GM23248 (cell line): ENCODE measurements at places on chromosomes 7 and 10. TPM values are rescaled to one million over a fixed set of nuclear protein-coding genes. Genes with fewer than 3 reads are reported as not detected.
A peak's percentile ranks its signal among the peaks of the same experiment; 100 is the strongest.

The GRID2IP gene
- not detected in 2 replicates for polyA plus RNA-seq

The ITIH5 gene
- polyA plus RNA-seq: 0.13 TPM in 1 of 2 replicates, not detected in the other

The CDH23 gene
- polyA plus RNA-seq: 0.08 and 0.09 TPM in 2 replicates

The OPN4 gene
- not detected in 2 replicates for polyA plus RNA-seq

The SRPK2 gene
- 53.1 and 55.2 TPM in 2 replicates for polyA plus RNA-seq

The EN2 gene
- polyA plus RNA-seq: not detected in 2 replicates

The GRM8 gene
- polyA plus RNA-seq: not detected in 2 replicates

The PKD2L1 gene
- not detected in 2 replicates for polyA plus RNA-seq

The ARHGEF35 gene
- 4.5 and 5.8 TPM in 2 replicates for polyA plus RNA-seq

- no peak overlapping the region for H3K4me3 ChIP-seq
- no peak overlapping the region for H3K27ac ChIP-seq
- no peaks in the 10 kb centered on the region for H3K36me3 ChIP-seq
- H3K27me3 ChIP-seq: peaks cover 4% of the 10 kb centered on the region; the same call in 1 of the 2 replicates
- H3K4me1 ChIP-seq: no peaks in the 10 kb centered on the region
Measured at GRCh38 chr10:127522298-127522697, 26.8 kb upstream of the NPS start.

DNA sequence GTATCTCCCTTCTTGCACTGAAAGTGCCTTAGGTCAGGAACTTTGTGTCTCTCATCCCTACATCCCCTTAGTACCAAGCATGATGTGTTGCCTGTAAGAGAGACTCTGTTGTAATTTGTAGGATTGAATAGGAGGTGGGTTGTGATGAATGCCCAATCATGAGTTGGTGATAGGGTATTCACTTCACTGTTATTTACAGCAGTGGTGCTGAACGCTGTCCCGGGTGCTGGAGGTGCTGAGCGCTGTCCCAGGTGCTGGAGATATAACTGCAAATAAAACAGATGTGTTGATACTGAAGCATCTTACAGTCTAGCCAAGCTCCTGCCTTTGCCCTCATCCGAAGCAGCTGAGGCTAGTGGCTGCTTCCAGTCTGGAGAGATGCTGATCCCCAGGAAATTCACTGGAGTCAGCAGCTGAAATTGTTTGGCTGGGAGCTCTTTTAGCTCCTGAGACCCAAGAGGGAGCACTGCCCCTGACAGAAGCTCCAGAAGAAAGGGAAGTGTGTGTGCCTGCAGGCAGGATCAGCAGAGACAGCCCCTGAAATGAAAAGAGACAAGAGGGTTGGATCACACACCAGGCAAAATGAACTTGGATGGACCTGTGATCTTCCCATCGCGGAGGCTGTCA is 183.4 kb downstream of the SORCS3 start:
- H3K27ac ChIP-seq: no peak overlapping the region
- H3K36me3 ChIP-seq: no peaks in the 10 kb centered on the region
- H3K4me1 ChIP-seq: no peaks in the 10 kb centered on the region
- H3K27me3 ChIP-seq: no peaks in the 10 kb centered on the region

DNA sequence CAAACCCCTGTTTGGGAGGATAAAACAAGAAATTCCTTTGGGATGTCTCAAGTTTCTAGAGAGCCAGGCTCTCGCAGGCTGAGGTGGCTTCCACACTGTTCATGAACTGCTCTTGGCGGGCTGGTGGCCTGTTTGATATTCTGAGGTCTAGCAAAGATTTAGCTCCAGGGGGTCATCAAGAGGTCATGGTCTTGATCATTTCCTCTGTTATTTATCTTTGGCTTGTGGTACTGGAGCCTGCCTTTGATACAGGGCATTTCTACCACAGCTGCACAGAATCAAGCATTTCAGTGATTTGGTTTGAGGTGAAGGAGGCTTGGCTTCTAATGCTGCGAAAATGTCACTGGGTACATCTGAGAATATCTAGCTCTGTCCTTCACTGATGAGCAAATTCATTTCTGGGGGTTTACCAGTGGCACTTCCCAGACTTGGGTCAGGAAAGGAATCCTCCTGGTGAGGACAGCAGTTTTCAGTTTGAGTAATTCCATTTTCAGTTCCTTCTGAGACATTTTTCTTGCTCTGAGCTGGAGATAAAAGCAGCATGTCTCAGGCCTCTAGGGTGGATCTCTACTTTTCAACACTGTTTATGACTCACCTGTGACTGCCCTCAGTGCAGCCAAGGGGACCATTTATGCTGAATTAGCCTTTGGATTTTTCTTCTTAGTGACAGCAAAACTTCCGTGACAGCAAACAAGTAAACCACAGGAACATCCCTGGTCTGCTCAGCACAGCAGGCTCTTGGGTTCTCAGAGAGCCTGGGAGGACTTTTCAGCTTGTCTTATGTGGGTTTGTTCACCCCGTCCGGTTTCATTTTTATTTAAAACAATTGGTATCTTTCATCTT is 312.0 kb downstream of the RNLS start:
- peaks cover 36% of the 10 kb centered on the region for H3K4me1 ChIP-seq
- peak; percentile 85 for DNase-seq
- H3K36me3 ChIP-seq: no peaks in the 10 kb centered on the region

- no peaks in the 10 kb centered on the region for H3K27me3 ChIP-seq
- H3K4me1 ChIP-seq: no peaks in the 10 kb centered on the region
- H3K4me3 ChIP-seq: no peak overlapping the region
- DNase-seq: no peak
Measured at GRCh38 chr7:2715341-2716231, 27.6 kb downstream of the AMZ1 start.

- peak overlapping the region; percentile 47 for H3K4me3 ChIP-seq
- peaks cover 29% of the 10 kb centered on the region for H3K4me1 ChIP-seq
- no peaks in the 10 kb centered on the region for H3K27me3 ChIP-seq
- no peaks in the 10 kb centered on the region for H3K36me3 ChIP-seq
Measured at GRCh38 chr7:55476852-55477780, 95.2 kb downstream of the VOPP1 start.

- no peak for DNase-seq
- H3K27me3 ChIP-seq: no peaks in the 10 kb centered on the region; the same call in 1 of the 2 replicates
- no peak overlapping the region for H3K27ac ChIP-seq
- no peaks in the 10 kb centered on the region for H3K4me1 ChIP-seq
- H3K4me3 ChIP-seq: no peak overlapping the region
Measured at GRCh38 chr10:132110111-132110521, 44.4 kb downstream of the JAKMIP3 start.

DNA sequence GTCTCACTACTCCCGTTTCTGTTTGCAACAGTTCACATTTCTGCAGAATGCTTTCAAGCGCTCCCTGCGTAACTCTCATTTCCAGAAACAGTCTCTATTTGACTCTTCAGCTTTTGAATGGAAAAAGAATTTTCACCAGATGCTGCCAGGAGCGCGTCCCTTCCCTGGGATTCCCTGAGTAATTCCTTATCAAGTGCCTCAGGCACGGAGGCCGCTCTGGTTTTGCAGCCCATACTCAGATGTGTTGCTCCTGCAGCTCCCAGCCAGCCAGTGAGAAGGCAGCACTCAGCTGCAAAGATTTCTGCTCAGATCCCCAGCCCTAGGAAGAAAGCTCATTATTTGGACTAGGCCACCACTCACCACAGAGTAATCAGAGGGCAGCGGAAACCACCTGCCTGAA is 161.1 kb upstream of the CHST15 start:
- no peak overlapping the region for H3K27ac ChIP-seq
- no peaks in the 10 kb centered on the region for H3K4me1 ChIP-seq
- 0 out of 2 replicates have a peak, but pooled peaks cover 5% of the 10 kb centered on the region for H3K27me3 ChIP-seq
- H3K36me3 ChIP-seq: no peaks in the 10 kb centered on the region
- DNase-seq: no peak

DNA sequence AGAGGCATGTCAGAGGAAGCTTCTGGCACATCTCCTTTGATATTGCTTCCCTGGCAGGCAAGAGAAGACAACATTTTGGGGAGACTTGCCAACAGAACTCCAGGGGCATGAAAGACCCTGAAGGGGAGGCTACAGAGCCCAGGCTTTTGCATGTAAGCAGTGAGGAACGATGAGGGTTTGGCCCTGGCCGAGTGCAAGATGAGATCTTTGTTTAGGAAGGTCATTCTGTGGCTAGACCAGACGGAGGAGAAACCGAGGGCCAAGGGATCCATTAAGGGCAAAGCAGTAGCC is 3.8 kb downstream of the SVIL start:
- H3K4me3 ChIP-seq: no peak overlapping the region
- H3K27me3 ChIP-seq: no peaks in the 10 kb centered on the region
- DNase-seq: no peak

DNA sequence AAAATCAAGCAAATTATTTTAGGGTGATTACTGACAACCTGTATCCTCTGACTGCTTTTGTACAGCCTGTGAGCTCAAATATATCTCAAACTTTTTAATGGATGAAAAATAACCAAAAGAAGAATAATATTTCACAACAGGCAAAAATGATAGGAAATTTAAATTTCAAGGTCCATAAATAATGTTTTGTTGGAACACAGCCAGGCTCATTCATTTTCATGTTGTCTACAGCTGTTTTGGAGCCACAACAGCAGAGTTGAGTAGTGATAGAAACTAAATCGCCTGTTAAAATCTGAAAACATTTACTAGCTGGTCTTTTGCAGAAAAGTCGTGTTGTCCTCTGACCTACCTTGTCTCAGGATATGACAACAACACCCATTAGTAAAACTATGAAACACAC is 75.9 kb downstream of the GLI3 start:
- H3K4me3 ChIP-seq: no peak overlapping the region
- H3K27me3 ChIP-seq: no peaks in the 10 kb centered on the region
- 0 out of 2 replicates have a peak overlapping the region, but pooled peaks have one; percentile 23 for H3K27ac ChIP-seq
- peaks cover 25% of the 10 kb centered on the region for H3K4me1 ChIP-seq
- no peaks in the 10 kb centered on the region for H3K36me3 ChIP-seq
- DNase-seq: no peak

GRCh38 chr10:97015240-97015639 is 170.5 kb downstream of the SLIT1 start:
- H3K27me3 ChIP-seq: peaks cover 3% of the 10 kb centered on the region
- no peaks in the 10 kb centered on the region for H3K4me1 ChIP-seq
- H3K4me3 ChIP-seq: no peak overlapping the region
- no peak overlapping the region for H3K27ac ChIP-seq
- H3K36me3 ChIP-seq: no peaks in the 10 kb centered on the region
- DNase-seq: no peak

DNA sequence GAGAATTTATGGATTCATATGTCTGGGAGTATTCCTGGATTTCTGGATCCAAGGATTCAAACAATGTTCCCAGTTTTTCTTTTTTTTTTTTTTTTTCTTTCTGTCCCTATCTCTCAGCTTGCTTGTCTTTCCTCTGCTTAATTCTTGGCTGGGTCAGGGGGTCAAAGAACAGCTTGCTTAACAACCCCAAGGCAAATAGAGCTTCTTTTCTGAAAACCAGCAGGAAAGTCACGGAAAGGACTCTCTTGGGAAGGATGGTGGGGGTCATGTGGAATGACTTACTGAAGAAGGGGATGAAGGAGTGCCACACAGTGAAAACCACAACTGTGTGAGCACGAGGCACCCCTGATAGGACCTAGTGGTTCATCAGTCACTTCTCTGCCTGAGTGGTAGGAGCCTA is 36.1 kb downstream of the GRK5 start:
- H3K36me3 ChIP-seq: no peaks in the 10 kb centered on the region
- peaks cover 16% of the 10 kb centered on the region for H3K4me1 ChIP-seq
- no peak for DNase-seq
- H3K4me3 ChIP-seq: no peak overlapping the region

- H3K4me1 ChIP-seq: peaks cover 37% of the 10 kb centered on the region
- H3K27me3 ChIP-seq: no peaks in the 10 kb centered on the region
- H3K27ac ChIP-seq: peak overlapping the region; percentile 67
- H3K36me3 ChIP-seq: no peaks in the 10 kb centered on the region
Measured at GRCh38 chr7:21944616-21945453, 864 bp downstream of the CDCA7L start.

GRCh38 chr10:127833804-127834203 is 58.9 kb downstream of the CLRN3 start:
- DNase-seq: no peak
- H3K36me3 ChIP-seq: no peaks in the 10 kb centered on the region
- peaks cover 33% of the 10 kb centered on the region for H3K27me3 ChIP-seq
- H3K27ac ChIP-seq: no peak overlapping the region

- H3K4me1 ChIP-seq: peaks cover 5% of the 10 kb centered on the region; the same call in 1 of the 2 replicates
- peaks cover 19% of the 10 kb centered on the region for H3K27me3 ChIP-seq
Measured at GRCh38 chr10:28628184-28628893, 49.0 kb upstream of the BAMBI start.

DNA sequence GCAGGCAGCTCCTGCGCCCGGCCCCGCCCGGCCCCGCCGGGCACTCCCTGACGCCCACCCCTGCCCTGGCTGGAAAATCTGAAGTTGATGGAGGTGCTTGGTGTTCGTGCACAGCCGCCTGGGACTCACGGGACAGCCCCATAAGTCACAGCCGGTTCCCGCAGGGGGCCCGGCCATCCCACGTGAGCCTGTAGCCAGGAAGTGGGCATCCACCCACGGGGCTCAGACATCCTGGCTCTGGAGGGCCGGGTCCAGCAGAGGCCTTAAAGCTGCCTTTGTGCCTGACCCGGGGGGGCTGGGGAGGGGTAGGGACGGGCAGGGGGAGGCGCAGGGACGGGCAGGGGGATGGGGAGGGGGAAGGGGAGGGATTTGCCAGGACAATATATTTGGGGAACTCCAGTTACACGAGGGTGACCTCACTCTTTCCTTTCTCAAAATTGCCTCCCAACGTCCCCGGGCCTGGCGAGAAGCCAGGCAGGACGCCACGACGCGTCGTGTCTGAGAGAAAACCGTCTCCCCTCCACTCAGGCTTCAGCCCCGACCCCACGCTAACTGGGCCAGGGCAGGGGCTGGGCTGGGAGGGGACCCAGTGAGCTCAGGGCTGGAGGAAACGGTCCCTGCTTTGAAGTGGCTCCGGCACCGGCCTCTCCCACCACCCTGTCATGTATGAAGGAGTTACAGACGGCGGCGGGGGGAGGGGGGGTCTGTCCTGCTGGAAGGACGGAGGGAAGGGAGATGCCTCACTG is 82.1 kb upstream of the PDGFA start:
- no peak overlapping the region for H3K4me3 ChIP-seq
- no peak overlapping the region for H3K27ac ChIP-seq
- H3K4me1 ChIP-seq: no peaks in the 10 kb centered on the region
- H3K36me3 ChIP-seq: no peaks in the 10 kb centered on the region

DNA sequence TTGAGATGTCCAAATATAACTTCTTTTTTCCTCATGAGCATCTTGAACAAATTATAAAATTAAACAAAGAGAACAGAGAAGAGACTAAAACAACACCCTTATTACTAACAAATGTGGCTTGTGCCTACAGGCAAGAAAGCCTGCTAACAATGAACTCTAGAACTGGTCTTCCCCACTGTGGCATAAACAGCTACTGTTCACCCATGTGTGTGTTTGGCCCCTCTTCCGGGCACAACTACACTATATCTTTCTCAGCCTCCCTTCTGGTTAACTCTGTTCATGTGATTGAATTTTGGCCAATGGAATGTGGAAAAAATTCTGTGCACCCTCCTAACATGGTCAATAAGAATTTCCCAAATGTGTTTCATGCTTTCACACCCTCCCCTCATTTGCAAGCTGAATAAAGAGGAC is 117.0 kb downstream of the KBTBD2 start:
- H3K27ac ChIP-seq: no peak overlapping the region
- H3K36me3 ChIP-seq: no peaks in the 10 kb centered on the region
- no peak overlapping the region for H3K4me3 ChIP-seq
- DNase-seq: peak; percentile 6
- peaks cover 19% of the 10 kb centered on the region for H3K4me1 ChIP-seq

GRCh38 chr10:75295868-75296441 is 60.2 kb upstream of the COMTD1 start:
- H3K27ac ChIP-seq: no peak overlapping the region
- H3K27me3 ChIP-seq: peaks cover 19% of the 10 kb centered on the region
- no peaks in the 10 kb centered on the region for H3K36me3 ChIP-seq
- peak overlapping the region; percentile 75 for H3K4me3 ChIP-seq
- H3K4me1 ChIP-seq: peaks cover 10% of the 10 kb centered on the region

GRCh38 chr10:43078986-43079273 is 2.1 kb downstream of the RET start:
- H3K27me3 ChIP-seq: peaks cover 32% of the 10 kb centered on the region
- H3K4me3 ChIP-seq: no peak overlapping the region
- peak; percentile 35 for DNase-seq
- H3K36me3 ChIP-seq: no peaks in the 10 kb centered on the region
- no peaks in the 10 kb centered on the region for H3K4me1 ChIP-seq
